ENCODE measurements at places on chromosomes 16 and 17. TPM values are rescaled to one million over a fixed set of nuclear protein-coding genes. Genes with fewer than 3 reads are reported as not detected.

FBRS gene
- total RNA-seq, result 71.2 TPM

C1QL1 gene
- 10.8 TPM for total RNA-seq

CSNK2A2 gene
- 108 TPM for total RNA-seq

ZNF469 gene
- 0.11 TPM for total RNA-seq

GRCh38 chr17:47099451-47099986 is 89.6 kb downstream of the CDC27 start:
- peak overlapping the region; percentile 71 for H3K4me3 ChIP-seq
- H3K36me3 ChIP-seq, result no peaks in the 10 kb centered on the region
- H3K4me1 ChIP-seq, result no peaks in the 10 kb centered on the region
- H3K27ac ChIP-seq, result peak overlapping the region; percentile 50

DNA sequence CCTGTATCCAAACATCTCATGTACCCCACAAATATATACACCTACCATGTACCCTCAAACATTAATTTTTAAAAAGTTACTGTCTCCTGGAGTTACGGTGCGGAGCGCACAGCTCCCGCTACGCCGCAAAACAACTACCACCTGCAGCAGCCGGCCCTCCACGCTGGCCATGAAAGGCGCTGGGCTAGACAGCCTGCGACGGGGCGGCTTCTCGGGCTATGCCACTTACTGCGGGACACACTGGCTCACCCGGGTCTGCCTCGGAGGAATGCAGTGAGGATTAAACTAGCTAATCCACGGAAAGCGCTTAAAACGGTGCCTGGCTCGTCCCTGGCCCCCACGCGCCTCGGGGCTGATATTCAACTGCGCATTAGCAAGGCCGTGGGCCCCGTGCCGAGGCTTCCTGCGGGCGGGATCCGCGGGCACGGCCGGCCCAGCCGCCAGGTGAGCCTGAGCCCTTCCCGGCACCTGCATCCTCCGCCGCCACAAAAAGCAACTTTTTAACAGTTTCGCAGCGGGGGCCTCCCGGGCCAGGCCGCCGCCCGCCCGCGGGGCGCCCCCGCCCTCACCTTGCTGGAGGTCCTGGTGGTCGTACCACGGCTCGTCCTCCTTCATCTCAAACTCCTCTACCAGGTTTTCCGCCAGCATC is 633 bp downstream of the CDR2 start:
- H3K4me3 ChIP-seq, result peak overlapping the region; percentile 89
- H3K36me3 ChIP-seq, result no peaks in the 10 kb centered on the region
- H3K27me3 ChIP-seq, result no peaks in the 10 kb centered on the region
- H3K4me1 ChIP-seq, result peaks cover 31% of the 10 kb centered on the region
- DNase-seq, result peak; percentile 47

DNA sequence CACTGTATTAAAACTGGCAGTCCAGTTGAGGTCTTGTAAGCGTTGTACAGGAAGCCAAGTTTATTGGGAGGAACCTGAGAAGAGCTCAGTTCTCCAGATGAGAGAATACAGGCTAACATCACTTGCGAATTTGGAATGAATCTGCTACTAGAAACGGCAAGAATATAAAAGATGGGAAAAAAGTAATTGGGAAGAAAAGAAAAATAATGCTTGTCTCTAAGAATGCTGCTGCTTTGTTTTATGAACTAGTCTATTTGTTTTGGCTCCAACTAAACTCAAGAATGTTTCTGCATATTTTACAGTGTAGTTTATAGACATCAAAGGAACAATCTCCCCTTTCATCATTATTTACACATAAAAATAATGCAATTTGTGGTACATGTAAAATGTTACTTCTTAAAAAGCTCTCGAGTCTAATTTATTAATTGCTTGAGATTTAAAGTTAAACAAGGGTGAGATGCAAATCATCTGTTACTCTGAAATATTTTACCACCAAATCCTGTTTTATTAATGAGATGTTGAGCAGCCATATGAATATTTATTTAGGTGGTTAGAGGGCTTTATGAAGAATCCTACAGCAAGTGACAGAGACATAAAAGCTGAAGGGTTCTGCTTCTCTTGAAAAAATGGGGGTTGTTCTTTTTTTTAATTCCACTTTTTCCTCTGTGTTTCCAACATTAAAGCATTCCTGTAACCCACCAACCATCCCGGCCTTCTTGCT is 162.1 kb upstream of the AXIN2 start:
- H3K27ac ChIP-seq, result no peak overlapping the region
- H3K27me3 ChIP-seq, result no peaks in the 10 kb centered on the region
- no peak overlapping the region for H3K4me3 ChIP-seq

DNA sequence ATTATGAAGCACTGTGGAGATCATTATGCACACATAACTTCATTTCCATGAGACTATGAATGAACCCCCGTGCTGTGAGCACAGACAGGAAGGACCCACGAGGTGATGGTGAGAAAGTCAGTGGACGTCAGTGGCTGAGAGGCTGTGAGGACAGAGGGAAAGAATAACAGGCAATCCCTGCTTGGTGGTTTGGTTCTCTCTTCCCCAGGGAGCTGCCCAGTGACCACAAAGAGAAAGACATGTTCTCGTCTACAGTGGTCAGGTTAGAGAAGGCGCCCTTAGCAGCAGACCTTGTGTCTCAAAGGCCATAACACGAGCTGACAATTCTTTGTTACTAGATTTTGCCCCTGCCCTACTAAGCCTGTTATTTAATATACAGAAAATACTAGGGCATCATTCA is 609.2 kb downstream of the TOX3 start:
- H3K27me3 ChIP-seq, result no peaks in the 10 kb centered on the region
- no peak for DNase-seq
- H3K4me3 ChIP-seq, result no peak overlapping the region
- no peak overlapping the region for H3K27ac ChIP-seq
- H3K36me3 ChIP-seq, result no peaks in the 10 kb centered on the region

DNA sequence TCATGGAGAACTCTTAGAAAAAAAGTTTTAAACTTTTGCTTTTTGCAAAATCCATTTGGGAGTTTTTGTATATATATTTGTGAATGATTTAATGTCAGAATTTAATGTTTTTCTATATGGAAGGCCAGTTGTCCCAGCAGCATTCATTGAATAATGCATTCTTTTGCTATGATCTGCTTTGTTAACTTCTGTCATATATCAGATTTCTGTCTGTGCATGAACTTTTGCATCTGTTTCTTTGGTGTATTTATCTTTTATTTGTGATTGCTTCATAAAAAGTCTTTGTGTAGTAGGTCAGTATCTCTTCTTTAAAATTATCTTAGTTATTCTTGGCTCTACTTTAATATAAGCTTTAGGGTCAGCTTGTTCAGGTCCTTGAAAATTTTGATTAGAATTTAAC is 84.2 kb downstream of the MAP2K4 start:
- no peak overlapping the region for H3K4me3 ChIP-seq
- H3K4me1 ChIP-seq, result peaks cover 4% of the 10 kb centered on the region
- no peak overlapping the region for H3K27ac ChIP-seq
- DNase-seq, result no peak
- H3K27me3 ChIP-seq, result no peaks in the 10 kb centered on the region

GRCh38 chr17:9676084-9676483 is 30.8 kb downstream of the USP43 start:
- no peak overlapping the region for H3K4me3 ChIP-seq
- H3K27ac ChIP-seq, result no peak overlapping the region
- no peaks in the 10 kb centered on the region for H3K36me3 ChIP-seq
- peaks cover 13% of the 10 kb centered on the region for H3K27me3 ChIP-seq
- peak; percentile 23 for DNase-seq
